ENCODE measurements at places on chromosomes 3 and 15. TPM values are rescaled to one million over a fixed set of nuclear protein-coding genes. Genes with fewer than 3 reads are reported as not detected.

DNA sequence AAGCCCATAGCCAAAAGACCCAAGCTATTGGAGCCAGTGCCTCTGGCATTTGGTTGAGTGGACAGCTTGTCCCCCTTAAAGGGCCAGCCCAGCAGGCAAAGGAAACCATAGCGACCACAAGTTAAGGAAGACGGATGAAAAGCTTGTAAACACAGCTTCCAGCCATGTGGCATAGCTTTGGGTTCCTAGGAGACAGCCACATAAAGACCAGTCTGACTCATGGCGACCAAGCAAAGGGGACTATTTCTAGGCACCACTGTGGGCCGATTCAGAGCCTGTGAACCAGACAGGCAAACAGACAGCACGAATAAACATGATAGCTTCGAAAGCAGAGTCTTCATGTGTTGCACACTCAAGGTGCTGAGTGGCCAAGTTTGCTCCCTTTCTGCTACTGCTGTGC, 30.5 kb upstream of the SRGAP3 start:
- DNase-seq, result no peak

DNA sequence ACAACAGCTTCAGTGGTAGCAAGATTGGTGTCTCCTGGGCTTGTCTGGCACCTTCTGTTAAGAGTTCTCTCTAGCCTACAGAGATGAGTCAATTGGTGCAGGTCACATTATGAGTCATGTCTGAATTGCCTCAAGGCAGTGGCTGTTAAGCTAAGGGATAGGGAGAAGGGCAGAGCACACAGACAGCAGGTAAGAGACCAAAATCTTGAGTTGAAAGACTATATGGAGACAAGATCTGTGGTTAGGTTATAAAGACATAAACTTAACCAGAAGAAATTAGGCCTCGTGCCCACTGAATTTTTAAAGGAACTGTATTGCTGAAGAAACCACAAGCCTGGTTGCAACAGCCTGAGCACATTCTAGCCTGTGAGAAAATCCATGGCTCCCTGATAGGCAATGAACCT, 19.2 kb upstream of the KPNA1 start:
- DNase-seq, result no peak

- no peak for DNase-seq
These were observed 260.5 kb downstream of the PTPRG start for GRCh38 chr3:61821823-61822251.

GRCh38 chr3:58867621-58868020, 182.2 kb downstream of the CFAP20DC start:
- DNase-seq, result no peak

GRCh38 chr15:71219645-71220044, 104.4 kb downstream of the THSD4 start:
- DNase-seq, result no peak

DNA sequence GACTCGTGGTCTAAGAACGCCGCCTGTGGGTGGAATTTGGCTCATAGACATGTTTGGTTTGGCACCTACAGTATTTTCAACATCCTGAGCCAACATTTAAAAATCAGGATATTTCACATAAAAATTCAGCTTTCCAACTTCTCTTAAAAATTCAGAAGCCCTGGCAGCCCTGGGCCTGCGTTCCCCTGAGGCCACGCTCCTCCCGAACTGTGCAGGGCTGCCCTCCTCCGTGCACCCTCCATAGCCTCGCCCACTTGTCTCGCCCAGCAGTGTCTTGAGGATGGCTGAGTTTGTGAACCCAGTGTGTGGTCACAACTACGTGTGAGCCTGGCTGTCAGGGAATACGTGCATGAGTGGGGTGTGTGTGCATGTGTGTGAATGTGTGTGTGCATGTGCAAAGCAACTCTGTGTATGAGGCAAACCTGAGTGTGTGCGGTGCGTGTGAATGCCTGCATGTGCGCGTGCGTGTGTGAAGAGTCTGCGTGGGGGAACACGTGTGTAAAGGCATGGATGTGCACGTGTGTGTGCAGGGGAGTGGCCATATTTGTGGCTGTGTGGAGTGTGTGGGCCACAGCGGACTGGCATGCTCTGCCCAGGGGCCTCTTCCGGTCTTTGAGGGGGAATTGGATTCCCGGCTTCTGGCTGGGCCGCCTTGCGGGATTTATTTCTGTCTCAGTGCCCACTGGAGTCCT, 30.9 kb downstream of the PTH1R start:
- no peak for DNase-seq

- DNase-seq, result no peak
These were observed 438 bp upstream of the SLC49A4 start for GRCh38 chr3:122794483-122794778.

DNA sequence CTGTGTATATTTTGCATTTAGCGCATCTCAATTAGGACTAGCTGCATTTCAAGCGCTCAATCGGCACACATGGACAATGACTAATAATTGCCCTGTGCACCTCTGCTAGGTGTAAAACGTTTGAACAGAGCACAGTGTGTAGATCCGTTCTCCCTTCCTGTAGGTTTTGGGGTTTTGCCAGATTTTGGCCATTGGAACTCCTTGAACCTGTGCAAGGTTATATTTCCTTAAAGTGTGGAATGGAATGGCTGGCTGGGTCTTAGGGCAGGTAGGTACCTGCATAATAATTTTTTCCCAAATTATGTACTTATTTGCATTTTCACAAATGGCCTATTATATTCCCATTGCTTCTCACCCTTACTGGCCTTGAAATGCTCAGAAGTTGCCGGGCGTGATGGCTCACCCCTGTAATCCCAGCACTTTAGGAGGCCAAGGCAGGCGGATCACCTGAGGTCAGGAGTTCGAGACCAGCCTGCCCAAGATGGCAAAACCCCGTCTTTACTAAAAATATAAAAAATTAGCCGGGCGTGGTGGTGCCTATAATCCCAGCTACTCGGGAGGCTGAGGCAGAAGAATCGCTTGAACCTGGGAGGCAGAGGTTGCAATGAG, 777 bp downstream of the RNU5B-1 start:
- no peak for DNase-seq

DNA sequence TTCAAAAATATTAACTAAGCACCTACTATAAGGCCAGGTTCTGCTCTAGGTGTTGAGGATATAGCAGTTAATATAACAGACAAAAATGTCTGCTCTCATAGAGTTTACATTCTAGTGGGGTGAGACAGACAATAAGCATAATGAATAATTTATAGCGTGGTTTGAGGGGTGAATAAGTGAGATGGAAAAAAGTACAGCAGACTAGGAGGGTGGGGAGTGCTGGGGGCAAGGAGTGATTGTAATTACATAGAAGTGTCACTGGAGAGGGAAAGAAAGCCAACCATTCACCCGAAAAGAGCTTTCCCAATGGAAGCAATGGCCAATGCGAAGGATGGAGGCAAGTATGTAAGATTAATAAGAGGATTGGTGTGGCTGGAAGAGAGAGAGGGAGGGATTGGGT, 552.9 kb upstream of the KCNMB2 start:
- DNase-seq, result no peak

GRCh38 chr3:172325461-172325860, 122.8 kb downstream of the GHSR start:
- DNase-seq, result no peak

DNA sequence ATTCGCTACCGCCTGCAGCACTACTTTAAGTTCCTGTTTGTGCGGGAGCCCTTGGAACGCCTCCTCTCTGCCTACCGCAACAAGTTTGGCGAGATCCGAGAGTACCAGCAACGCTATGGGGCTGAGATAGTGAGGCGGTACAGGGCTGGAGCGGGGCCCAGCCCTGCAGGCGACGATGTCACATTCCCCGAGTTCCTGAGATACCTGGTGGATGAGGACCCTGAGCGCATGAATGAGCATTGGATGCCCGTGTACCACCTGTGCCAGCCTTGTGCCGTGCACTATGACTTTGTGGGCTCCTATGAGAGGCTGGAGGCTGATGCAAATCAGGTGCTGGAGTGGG, 995 bp downstream of the CHST14 start:
- DNase-seq, result peak; percentile 28

GRCh38 chr15:78242128-78242527, 7.8 kb upstream of the ACSBG1 start:
- DNase-seq, result no peak

GRCh38 chr15:100334015-100334414, 7.8 kb downstream of the ADAMTS17 start:
- DNase-seq, result no peak

DNA sequence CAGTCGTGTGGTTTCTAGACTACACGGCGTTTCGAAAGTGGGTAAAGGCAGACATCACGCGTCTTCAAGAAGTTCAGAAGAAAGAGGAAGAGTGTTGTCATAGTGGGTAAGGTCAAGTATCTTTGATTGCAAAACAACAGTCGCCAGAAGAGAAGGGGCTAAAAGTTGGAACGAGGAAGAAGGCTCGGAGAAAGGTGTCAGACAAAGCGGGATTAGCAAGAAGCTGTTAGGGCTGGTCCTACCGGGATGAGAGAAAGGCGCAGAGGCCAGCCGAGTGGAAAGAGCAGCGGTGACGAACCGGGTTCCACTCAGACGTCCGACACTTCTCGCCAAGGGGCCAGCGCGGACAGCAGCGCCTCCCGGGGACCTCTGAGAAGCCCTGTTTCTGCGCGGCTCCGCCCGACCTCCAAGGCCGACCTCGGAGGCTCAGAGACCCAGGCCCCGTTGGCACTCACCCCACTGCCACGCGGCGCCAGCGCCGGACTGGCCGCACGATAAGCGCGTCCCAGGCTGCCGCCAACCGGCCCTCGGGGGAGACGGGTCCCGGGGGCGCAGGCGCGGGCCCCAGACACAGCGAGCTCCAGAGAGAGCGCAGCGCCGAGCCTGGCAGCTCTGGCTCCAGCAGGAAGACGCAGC, 436 bp downstream of the ADPGK start:
- no peak for DNase-seq

GRCh38 chr3:154101250-154101649, 19.9 kb upstream of the ARHGEF26 start:
- DNase-seq, result no peak

GRCh38 chr3:83928391-83928790, 1030.4 kb upstream of the CADM2 start:
- DNase-seq, result no peak

DNA sequence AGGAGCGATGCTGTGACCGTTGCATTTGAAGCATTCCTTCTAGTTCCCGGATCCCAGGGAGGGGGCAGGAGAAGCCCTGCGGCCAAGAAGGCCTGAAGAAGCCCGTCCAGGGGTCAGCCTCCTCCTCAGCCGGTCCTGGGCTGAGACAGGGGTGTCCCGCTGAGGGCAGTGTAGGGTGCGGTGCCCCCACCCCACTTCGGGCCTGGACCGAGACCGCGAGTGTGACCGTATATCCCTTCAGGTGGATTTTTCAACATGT, 2.8 kb downstream of the OCA2 start:
- DNase-seq, result no peak

DNA sequence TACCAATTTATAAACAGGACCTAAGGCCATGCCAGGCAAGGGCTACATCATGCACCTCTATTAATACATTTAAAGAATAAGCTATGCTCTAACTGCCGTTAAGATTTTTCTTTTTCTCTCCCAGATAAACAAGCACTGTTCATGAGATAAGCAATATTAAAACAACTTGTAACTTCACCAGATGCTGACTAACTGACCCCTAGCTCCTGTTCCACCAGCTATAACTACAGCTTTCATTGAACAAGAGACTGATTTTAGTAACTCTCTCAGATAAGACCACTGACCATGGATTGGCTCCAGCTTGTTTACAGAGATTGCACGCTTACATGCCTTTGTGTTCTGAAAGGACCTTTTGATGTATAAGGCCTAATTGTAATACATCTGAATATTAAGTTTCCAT, 540.7 kb upstream of the NECTIN3 start:
- no peak for DNase-seq

- no peak for DNase-seq
These were observed 94.7 kb downstream of the LINGO1 start for GRCh38 chr15:77538027-77538451.

GRCh38 chr15:59410391-59410896, 27.5 kb upstream of the FAM81A start:
- DNase-seq, result peak; percentile 55

KLF15 gene
- 11.3 TPM for polyA plus RNA-seq

HDC gene
- polyA plus RNA-seq, result 0.96 TPM

SH2D7 gene
- 0.98 TPM for polyA plus RNA-seq

CMTM8 gene
- polyA plus RNA-seq, result 8.4 TPM

ZNF639 gene
- polyA plus RNA-seq, result 62.7 TPM

EXD1 gene
- polyA plus RNA-seq, result 0.07 TPM

GOLGA8G gene
- 0.08 TPM for polyA plus RNA-seq

GOLGA8B gene
- 221 TPM for polyA plus RNA-seq

EIF4G1 gene
- 178 TPM for polyA plus RNA-seq

ACP3 gene
- polyA plus RNA-seq, result 86.3 TPM

All from left kidney (tissue), 8 donors.